Cerebellar cortex (tissue), 1 donor: ENCODE measurements at places on chromosomes 6 and 20.
A peak's percentile ranks its signal among the peaks of the same experiment; 100 is the strongest.

GRCh38 chr20:19745106-19745505 is 13.0 kb upstream of the RIN2 start:
- no peak for DNase-seq

- peak; percentile 40 for DNase-seq
Observed at GRCh38 chr6:31541059-31541657, 645 bp downstream of the DDX39B start.

GRCh38 chr6:4162370-4162769 is 27.0 kb upstream of the ECI2 start:
- DNase-seq, result peak; percentile 5

DNA sequence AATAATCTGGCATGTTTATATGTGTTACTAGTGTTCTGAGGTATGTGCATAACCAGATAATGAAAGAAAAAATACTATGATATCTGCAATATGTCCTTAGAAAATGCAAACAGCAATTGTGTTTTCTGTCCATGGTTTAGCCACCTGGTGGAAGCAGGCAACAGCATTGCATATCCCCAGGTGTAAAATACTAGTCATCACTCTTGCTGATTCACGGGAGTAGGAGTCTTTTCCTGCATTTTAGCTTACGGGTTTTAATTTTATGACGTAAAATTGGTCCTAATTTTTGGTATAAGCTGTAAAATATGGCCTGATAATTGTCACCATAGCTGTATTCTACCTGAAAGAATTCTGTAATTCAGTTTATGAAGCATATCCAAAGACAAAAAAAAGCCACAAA is 2.5 kb downstream of the RNF182 start:
- DNase-seq, result no peak

GRCh38 chr6:167336844-167337630 is 12.2 kb downstream of the TTLL2 start:
- no peak for DNase-seq

DNA sequence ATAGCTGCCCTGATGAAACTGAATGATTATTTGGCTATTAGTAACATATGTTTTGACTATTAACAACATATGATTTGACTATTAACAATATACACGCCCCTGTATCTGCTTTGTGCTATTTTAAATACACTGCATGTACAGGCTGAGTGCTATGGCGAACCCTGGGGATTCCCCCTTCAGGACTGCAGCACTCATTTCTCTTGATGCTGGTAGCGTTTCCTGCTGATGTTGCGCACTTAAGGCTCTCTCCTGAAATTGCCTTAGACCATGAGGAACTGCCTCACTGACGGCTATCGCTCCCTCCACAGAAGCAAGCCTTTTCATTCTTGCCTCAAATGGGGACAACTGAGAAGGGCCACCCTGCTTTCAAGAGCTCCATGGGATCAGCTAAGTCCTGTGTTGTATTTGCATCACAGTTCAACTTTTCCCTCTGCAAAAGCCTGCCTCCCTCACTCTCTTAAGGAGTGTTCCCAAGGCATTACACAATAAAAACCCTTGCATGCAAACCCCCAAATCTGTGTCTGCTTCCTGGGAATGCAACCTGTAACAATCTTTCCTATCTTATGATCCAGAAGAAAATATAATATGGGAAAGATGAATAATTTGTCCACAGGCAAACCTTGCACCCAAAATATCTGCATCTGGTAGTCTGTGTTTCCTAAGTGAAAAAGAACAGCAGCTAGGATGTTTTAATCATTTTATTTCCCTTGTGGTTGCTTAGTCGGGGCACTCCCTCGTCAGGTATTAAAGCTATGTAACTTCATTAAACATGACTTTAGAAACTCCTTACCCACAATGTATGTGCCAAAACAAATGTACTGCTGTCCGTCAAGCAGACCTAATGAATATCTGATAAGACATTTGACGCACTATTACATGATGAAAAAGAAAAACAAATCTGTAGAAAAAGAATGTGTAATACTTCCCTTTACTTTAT is 456.4 kb downstream of the COL12A1 start:
- DNase-seq, result no peak

DNA sequence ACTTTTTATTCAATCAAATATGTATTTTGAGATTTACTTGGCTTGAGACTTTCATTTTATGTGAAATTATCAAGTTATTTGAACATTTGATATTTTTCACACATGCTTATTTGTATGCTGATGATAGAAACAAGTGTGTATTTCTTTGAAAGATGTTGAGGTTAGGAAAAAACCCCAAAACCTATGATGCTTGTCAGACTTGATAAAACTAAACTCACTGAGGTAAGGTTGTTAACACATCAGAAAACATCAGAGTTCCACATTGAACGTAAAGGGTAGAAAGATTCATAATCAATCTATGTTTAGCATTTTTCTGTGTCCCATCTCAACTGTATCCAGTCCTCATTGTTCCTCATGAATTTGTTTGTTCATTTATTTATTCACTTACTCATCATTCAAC is 12.2 kb downstream of the SF3B5 start:
- DNase-seq, result no peak

DNA sequence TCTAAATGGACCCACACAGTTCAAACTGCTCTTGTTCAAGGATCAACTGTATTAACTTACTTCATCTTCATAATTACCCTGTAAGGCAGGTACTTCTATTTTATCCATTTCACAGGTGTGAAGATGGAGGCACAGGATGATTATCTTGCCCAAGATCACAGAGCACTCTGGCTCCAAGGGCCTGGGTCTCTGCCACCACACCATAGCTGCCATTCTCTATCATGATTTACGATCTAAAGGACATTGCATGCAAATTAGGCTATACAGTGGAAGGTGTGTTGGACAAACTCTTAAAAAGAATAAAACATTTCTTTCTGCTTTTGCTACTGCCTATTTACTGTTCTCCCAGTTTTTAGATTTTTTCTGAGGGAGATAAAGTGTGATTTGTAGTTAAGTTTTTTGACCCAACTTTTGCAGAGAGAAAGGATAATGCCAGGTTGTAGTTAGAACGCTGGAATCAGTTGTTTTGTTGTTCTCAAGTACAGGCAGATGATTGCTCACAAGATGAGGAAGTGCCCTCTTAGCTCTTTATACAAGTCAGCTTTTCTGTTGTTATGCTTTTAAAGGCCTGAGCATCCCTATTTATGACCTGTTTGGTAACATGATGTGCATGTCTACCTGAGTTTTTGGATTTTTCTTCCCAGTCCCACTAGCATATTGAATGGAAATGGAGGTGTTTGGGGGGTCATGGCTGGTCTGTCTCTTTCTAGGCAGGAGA is 247.9 kb downstream of the ZFAND3 start:
- no peak for DNase-seq

- DNase-seq, result no peak
Observed at GRCh38 chr6:109397020-109397419, 14.8 kb upstream of the CD164 start.

DNA sequence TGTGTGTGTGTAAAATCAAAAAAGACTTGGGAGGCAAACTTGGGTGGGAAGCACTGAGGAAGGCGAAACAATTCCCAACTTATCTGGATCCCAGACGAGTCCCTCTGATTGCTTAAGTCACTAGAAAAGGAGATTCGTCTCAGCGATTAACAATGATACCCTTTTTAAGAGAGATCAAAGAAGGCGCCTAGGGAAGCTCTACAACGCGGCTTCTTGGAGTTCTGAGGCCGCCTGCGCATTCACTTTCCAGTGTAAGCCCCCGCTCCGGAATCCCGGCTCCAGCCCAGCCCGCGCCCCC is 8.7 kb upstream of the TBX18 start:
- DNase-seq, result no peak

- DNase-seq, result no peak
Observed at GRCh38 chr6:68826501-68826900, 191.4 kb downstream of the ADGRB3 start.

GRCh38 chr6:1865585-1865984 is 255.9 kb downstream of the FOXC1 start:
- DNase-seq, result no peak

DNA sequence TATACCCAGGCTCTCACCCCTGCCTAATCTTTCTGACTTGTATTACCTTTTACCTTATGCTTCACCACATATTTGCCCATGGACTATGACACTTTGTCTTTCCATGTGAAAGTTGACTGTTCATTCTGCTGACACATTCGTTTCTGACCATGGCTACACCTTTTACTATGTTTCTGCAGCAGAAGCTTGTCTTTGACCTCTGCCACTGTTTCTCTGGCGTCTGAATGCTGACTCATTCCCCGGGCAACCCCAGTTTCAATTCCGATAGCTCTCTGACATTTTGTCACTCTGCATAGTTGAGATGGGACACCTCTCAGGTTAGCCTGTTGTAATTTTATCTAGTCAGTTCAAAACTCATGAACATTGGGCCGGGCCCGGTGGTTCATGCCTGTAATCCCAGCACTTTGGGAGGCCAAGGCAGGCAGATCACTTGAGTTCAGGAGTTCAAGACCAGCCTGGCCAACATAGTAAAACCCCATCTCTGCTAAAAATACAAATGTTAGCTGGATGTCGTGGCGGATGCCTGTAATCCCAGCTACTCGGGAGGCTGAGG is 50.7 kb downstream of the SLC26A8 start:
- no peak for DNase-seq

DNA sequence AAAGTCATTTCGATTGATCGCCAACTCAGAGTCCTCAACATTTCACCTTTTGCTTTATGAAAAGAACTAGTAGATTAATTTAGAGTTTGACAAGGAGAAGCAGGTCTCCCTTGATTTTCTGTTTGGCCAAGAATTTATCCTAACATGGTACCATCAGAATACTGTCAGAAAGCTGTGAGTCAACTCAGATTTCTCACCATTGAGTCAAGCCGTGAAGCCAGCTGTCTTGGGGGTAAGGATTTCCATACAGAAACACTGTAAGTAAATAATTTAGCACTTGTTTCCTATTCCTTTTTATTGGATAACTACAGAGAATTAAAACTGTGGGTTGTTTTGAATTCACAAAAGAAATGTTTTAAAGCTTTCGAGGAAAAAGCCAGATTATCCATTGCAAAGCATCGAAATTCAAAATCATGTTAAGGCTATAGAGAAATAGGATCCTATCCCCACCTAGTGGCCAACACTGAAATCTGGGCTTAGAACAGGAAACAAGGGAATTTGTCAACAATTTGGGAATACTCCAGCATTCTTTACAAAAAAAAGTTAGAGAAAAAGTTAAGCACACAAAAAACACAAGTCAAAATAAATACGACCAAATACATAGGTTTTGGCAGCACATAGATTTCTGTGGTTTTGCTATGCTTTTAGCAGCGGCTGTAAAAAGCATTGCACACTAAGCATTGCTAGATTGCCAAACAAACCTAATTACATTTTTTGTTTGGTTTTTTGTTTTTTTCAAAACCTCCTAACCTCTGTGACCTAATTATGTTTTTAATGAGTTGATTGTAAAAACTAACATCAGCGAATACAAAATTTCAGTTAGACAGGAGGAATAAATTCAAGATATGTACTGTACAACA is 44.2 kb downstream of the COL11A2 start:
- peak; percentile 80 for DNase-seq

GRCh38 chr6:130969791-130970491 is 93.1 kb downstream of the EPB41L2 start:
- no peak for DNase-seq

- no peak for DNase-seq
Observed at GRCh38 chr6:31920811-31921210, 6.7 kb upstream of the C2 start.
